Activated T-cell treated with anti-CD3 and anti-CD28 coated beads, Interleukin-2, amount 50 U/mL, for 72 hours (primary cell): ENCODE measurements at places on chromosomes 5 and 9. TPM values are rescaled to one million over a fixed set of nuclear protein-coding genes. Genes with fewer than 3 reads are reported as not detected.

GRCh38 chr9:60546406-60546805 lies 367.8 kb upstream of the SPATA31A5 start:
- H3K4me3 ChIP-seq: no peak overlapping the region
- H3K27ac ChIP-seq: no peak overlapping the region
- no peaks in the 10 kb centered on the region for H3K4me1 ChIP-seq
- no peaks in the 10 kb centered on the region for H3K27me3 ChIP-seq
- H3K36me3 ChIP-seq: no peaks in the 10 kb centered on the region
- DNase-seq: no peak

EMB gene
- 94.6 TPM for total RNA-seq

RICTOR gene
- 47.0 TPM for total RNA-seq

SEMA5A gene
- total RNA-seq: 0.23 TPM

PCDHGB2 gene
- 0.34 TPM for total RNA-seq
